Muscle of arm (tissue), 14 donors: ENCODE measurements at places on chromosomes 7 and 10. TPM values are rescaled to one million over a fixed set of nuclear protein-coding genes. Genes with fewer than 3 reads are reported as not detected.

The RBP3 gene
- polyA plus RNA-seq, result not detected

DNA sequence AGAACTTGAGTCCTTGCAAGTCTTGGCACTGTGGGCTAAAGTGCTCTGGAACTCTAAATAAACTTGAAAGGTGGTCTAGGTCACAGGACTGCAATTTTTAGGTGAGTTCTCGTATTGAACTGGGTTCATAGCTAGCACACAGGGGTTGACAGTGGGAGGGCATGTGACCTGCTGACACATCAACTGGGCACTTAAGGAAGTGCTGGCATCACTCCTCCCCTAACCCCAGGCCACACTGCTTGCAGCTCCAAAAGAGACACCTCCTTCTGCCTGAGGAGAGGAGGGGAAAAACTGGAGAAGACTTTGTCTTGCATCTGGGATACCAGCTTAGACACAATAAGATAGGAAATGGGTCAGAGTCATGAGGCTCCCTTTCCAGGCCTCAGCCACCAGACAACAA lies 38.0 kb upstream of the AASS start:
- DNase-seq, result no peak

GRCh38 chr7:47738563-47739166 lies 156.8 kb upstream of the TNS3 start:
- DNase-seq, result no peak

DNA sequence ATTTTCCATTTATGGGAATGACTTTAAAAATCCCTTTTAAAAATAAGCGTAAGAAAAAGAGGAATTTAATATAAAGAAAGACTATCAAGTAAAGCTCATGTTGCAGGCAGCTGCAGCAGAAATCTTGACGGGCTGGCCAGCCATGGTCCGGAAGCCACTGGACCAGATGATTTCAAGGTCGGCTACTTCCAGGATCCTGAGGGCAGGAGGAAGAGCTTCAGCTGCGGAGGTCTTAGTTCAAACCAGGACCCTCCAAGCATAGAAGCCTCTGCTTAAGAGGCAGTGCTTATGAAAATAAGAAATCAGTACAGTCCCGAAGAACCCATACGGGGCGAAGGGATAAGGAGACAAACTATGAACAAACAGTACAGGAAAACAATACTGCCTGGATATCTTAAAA lies 220.2 kb upstream of the CELF2 start:
- peak; percentile 57 for DNase-seq

DNA sequence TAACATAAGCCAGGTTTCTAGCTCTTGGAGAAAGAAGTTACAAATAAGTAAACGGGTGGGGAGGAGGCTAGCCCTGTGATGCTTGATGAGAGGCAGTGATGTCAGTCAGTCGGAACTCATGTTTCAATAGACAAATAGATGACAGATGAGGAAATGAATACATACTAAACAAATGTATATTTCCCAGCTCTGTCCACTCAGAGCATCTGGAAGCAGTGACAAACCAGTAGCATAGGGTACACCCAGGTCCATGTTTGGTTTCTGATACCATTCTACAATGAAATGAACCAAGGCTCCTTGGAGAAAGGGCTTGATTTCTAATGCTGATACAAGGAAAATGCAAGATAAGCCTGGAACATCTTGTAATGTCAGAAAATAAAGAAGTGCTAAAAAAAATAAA lies 30.6 kb downstream of the PODXL start:
- DNase-seq, result no peak
